NCI-H2107 (cell line): ENCODE measurements at places on chromosomes 3 and 15.

GRCh38 chr3:171821778-171822358 is 11.6 kb upstream of the PLD1 start:
- no peak for DNase-seq

DNA sequence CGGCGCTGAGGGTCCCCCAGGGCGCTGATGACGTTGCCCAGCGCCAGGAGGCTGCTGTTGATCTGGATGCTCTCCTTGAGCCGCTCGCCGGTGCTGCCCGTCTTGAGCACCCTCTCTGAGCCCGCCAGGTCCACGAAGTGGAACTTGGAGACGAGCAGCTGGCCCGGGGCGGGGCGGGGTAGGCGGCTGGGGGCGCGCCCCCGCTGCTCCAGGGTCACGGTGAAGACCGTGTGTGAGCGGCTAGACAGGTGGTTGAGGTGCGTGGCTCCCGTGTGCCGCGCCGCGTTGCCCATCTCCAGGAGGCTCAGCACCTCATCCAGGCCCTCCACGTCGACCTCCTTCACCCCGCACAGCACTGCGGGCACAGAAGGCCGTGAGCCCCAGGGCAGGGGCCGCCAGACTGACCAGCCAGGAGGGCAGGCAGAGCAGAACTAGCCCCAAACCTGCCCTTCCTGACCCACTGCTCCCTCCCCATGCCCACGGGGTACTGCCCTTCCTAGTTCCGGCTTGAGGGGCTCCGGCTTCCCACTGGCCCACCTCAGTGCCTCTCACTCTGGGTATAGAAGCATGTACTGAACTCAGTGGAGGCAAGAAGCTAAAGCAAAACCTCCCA is 6.1 kb downstream of the KIF7 start:
- no peak for DNase-seq

- DNase-seq = no peak
These were observed 330.2 kb downstream of the TIGIT start for GRCh38 chr3:114624047-114624445.

- no peak for DNase-seq
These were observed 2.8 kb downstream of the TAGLN3 start for GRCh38 chr3:112001526-112001925.

DNA sequence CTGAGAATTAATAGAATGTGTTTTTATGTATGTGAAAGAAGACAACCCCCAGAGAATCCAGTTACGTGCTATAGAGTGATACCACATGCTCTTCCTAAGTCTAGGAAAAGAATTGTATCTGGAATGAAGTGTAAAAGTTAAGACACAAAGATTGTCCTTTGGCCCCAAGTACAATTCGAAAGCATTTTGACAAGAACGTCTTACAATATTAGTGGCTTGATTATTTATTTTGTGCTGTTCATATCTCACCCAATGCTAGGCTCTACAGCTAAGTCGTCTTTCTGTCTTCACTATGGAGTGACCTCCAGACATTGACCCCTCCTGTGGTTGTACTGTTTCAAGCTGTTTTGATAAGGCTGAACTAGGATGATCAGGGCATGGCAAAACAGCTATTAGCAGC is 345.7 kb upstream of the C2CD4B start:
- DNase-seq = no peak

DNA sequence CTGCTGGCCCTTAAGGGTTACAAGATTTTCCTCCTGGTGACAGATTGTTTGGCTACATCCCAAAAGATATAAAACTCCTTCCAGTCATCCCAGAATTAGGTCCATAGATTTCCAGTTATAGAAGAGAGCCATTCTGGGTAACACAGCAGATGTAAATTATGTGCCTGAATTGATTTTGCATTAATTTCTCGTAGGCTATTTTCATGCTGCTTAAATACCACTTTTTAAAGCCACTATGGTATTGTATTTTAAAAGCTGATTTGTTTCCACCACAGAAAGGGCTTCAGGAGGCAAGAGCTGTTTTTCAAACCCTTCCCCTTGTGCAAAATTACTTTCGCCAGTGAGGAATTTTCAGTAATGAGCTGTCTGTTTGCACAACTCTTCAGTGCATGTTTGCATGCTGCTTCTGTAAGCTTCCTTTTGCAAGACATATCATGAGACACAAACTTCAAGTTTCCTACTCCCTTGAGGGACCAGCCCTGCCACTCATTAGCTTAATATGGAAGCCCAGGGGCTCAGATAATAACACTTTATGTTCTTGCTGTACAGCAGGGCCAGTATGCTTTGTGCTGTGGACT is 105.4 kb upstream of the TNIK start:
- DNase-seq = no peak

DNA sequence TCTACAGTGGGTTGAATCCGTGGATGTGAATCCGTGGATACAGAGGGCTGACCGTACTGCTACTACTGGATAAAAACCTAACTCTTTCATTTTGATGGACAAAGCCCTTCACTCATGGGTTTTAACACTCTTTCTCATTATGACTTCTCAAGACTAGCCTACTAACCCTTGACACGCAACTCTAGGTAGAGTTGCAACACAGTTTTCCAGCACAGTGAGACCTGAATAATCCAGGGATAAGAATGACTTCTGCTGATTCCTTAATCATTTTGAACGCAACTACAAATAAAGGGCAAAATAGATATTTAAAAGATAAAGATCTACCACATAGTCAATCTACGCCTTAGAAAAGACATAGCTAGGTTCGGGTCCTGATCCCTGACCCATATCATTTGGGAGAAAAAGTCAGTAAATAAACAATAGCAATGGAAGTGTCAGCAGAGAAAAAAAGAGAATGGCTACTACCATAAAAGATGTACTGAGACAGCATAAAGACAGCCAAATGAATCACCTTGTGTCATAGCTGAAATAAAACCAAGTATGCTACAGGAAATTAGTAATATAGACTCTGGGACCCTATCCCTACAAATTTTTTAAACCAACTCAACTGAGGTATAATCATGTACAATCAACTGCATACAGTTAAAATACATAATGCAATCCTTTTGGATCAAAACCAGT is 87.6 kb downstream of the DPH6 start:
- no peak for DNase-seq

- no peak for DNase-seq
These were observed 386.9 kb upstream of the CNTN3 start for GRCh38 chr3:75001330-75001729.

- no peak for DNase-seq
These were observed 9.2 kb upstream of the TIGIT start for GRCh38 chr3:114284644-114285043.

DNA sequence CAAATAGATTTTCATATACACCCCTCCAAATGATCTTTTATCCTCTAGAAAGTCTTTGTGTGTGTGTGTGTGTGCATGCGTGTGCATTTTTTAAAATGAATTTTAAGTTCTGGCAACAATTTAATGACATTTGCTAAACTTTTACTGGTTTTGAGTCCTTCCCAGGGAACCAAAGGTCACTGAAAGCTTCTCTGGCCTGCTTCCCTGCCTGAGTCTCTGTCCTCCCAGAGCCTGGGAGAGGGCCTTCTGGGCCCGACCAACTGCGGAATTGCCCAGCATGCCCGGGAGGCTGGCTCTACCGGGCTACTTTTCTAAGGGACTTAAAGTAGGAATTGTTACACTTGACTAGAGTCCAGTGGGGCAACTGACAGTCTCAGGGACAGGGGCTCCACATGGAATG is 7.4 kb upstream of the RBPMS2 start:
- no peak for DNase-seq

DNA sequence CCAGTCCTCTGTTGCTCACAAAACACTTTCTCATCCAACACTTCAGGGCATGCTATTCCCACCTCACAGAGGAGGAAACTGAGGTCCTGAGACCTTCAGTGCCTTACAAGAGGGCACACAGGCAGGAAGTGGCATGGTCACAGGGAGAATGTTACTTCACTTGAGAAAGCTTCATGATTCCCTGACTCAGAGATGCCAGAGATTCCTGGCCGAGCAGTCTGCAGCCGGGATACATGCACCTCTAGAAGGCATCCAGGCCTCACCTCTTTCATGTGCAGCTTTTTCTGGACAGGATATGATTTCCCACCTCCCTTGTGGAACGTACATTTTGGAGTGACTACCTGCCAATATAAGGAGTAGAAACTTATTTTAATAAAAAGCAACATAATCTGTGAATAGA is 2.8 kb upstream of the SST start:
- DNase-seq = no peak

GRCh38 chr15:58331560-58331912 is 100.3 kb upstream of the LIPC start:
- no peak for DNase-seq

DNA sequence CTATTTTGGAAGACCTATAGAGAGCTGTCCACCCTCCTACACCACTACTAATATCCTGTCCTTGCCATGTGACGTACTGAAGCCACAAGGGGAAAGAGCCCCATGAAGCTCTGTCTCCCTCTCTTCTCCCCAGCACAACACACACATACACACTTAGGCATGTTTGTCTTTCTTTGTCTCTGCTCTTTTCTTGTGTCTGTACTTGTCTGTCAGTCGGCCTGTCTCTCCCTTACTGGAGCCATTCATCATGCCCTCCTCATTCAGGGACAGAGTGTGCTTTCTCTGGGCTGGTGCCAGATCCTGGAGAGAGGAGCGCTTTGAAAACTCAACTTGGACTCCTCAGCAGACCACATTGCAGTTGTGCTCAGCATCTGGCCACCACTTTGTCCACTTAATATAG is 47.6 kb downstream of the PSMD6 start:
- DNase-seq = no peak

DNA sequence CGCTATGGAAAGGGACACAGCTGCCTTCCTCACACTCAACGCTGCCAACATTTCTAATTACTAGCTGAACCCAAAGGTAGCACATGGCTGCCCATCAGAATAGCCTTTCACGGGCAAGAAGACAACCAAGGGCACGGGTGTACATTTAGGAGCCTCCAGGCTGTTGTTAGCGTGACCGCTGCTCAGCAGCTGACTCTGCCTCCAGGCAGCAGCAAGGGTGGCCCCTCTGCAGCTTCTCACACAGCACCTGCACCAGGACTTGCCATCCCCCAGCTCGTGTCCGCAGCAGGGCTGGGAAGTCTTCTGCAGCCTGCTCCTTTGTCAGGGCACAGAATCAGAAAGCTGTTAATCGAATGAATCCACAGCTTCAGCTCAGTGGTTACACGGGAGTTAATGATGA is 146.8 kb downstream of the ADAMTS17 start:
- DNase-seq = no peak

- DNase-seq = no peak
These were observed at the start of gene FRMD4B for GRCh38 chr3:69385723-69386555. TSS of gene FRMD4B (minus strand) at chr3:69386088. CDS start at chr3:69385989, 99 bp downstream.

DNA sequence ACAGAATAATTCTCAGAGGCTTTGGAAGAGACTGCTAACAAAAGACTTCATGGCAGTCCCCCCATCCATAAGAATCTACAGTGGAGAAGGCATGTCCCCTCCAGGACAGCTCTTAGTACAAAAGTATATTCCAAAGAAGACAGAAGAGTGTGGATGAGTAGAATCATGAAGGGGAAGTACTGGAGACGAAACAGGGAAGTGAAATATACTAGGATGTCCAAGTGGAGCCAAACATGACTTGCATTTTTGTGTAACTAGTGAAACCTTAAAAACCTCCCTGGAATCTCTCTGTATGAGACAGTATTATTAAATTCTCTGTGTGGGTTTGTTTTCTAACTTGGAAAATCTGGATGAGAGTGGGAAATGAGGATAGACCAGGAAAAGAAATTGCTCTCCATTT is 312.4 kb downstream of the RSL24D1 start:
- no peak for DNase-seq

DNA sequence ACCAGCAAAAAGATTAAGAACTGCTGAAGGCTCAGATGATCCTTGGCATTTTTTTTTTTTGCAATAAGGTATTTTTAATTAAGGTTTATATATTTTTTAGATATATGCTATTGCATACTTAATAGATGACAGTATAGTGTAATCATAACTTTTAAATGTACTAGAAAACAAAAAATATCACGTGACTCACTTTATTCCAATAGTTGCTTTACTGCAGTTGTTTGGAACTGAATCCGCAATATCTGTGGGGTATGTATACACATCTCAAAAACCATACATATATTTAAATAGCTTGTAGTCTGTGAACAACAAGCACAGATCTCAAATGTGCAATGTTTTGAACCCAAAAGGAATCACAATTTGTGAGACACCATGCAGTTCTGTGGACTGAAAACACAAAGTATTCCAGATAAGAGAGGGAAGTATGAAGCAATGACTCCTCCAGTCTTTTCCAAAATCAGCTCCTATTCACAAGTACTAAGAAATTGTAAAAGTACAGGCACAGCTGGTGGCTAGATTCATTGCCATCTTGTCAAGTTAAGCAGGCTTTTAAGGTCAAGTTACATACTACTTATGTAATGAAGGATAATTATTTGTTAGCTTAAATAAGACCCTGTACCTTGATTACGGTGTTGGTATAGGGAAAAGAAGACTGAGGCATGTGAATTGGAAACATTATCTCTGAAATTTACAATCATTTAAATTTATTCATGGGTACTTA is 331.1 kb downstream of the TBC1D5 start:
- DNase-seq = no peak

DNA sequence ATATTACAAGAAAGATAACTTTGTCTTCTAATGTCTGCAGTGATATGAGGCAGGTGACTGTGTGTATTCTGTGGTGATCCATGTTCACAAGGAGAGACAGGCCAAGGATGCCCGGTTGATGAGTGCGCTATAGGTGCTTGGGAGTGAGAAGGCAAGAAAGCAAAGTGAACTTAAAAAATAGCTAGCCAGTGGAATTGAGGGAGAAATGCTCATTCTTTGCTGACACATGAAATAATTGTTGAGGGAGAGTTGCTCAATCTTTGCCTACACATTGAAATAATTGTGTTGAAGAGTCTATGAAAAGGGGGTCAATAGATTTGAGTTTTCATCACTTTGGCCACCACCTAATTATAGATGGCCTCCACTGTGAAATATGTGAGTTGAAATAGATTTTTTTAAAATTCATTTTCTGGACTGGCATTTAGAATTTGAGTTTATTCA is 156.3 kb downstream of the LPP start:
- DNase-seq = no peak

GRCh38 chr15:66733976-66734375 is 31.9 kb downstream of the SMAD6 start:
- DNase-seq = no peak

DNA sequence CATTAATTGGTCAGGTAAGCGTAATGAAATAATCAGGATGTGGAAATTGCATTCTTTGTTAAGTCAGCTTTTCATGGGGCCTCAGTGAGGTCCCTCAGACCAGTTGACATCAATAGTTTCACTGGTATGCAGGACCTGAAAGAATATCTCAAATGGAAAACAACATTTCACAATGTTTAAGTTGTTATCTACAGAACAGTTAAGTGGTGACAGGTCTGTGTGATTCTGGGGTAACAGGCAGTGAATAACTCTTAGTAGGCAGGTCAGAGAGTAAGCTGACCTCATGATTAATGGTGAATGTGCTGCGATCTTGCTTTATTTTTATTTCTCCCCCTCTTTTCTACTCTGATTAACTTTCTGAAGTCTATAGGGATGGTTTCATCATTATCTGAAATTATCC is 28.9 kb upstream of the ACP3 start:
- DNase-seq = no peak

DNA sequence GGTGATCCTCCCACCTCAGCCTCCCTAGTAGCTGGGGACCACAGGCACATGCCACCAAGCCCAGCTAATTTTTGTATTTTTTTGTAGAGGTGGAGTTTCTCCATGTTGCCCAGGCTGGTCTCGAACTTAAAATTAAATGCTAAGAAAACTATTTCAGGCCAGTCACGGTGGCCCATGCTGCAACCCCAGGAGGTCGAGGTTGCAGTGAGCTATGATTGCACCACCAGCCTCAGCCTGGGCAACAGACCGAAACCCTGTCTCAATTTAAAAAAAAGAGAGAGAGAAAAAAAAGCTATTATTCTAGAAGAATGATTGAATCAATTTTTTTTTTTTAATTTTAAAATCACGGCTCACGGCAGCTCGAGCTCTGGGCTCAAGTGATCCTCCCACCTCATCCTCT is 4.7 kb downstream of the SLC51A start:
- DNase-seq = no peak
